Amniotic stem cell (primary cell): ENCODE measurements at places on chromosomes 4 and X.

- DNase-seq, result no peak
Measured at GRCh38 chr4:44538534-44538933, 89.9 kb upstream of the KCTD8 start.

GRCh38 chrX:80021621-80022020 lies 7.1 kb downstream of the TBX22 start:
- no peak for DNase-seq

- no peak for DNase-seq
Measured at GRCh38 chr4:170805352-170805751, 715.6 kb upstream of the AADAT start.

DNA sequence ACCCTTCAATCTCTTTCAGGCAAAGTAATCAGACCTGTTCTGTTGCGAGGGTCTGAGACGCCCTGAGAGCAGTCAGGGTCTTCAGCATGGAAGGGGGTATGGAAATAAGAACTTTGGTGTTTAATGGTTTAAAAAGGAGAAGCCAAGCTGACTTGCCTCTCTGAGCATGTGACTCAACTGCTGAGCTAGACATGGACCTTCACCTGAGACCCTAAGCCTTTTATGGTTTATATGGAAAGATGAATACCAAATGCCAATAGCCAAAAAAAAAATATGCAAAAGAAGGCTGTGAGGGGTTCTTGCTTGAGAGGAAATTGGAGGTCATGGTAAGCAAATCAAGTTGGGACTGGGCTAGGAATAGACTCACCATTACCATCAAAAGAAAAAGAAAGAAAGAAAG lies 30.6 kb downstream of the CHRNA9 start:
- no peak for DNase-seq

DNA sequence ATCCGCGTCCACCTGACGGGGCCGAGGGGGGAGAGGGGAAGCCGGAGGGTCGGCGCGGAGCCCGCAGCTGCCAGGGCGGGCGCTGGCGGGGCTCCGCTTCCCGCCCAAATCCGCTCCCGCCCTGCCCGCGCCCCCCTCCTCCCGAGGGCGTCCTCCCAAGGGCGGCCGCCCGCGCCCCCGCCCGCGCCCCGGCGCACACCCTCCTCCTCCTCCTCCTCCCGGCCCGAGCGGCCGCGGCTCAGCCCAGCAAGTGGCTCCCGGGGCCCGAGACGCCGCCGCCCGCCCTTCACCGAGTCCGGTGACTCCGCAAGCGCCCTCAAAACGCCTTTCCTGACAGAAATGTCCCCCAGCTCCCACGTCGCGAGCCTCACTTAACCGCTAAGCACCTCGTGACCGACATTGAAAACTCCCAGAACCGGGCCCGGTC lies 487 bp downstream of the HMGB2 start:
- no peak for DNase-seq

GRCh38 chrX:130999360-130999759 lies 58.8 kb upstream of the ARHGAP36 start:
- DNase-seq, result no peak

- no peak for DNase-seq
Measured at GRCh38 chr4:22661443-22661842, 31.3 kb upstream of the GBA3 start.

DNA sequence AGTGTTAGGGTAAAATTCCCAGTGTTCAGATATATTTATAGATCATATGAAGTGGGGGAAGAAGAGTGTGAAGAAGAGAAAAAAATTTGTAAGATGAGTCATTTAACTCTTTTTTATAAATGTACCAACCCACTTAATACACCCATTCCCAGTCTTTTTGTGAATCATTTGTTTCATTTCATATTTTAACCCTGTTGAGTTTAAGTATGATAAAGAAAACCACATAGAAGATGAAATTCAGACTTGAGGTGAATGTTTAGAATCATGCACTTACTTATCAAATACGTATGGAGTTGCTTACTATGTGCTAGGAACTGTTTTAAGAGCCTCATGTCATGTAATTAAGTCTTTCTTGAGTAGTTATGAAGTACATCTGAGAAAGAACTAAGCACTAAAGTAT lies 56.6 kb upstream of the DAPP1 start:
- no peak for DNase-seq

GRCh38 chr4:16636304-16636703 lies 262.1 kb downstream of the LDB2 start:
- no peak for DNase-seq

- no peak for DNase-seq
Measured at GRCh38 chr4:71050809-71051208, 57.4 kb downstream of the DCK start.

GRCh38 chr4:41362621-41363383 lies 106.1 kb downstream of the UCHL1 start:
- no peak for DNase-seq

DNA sequence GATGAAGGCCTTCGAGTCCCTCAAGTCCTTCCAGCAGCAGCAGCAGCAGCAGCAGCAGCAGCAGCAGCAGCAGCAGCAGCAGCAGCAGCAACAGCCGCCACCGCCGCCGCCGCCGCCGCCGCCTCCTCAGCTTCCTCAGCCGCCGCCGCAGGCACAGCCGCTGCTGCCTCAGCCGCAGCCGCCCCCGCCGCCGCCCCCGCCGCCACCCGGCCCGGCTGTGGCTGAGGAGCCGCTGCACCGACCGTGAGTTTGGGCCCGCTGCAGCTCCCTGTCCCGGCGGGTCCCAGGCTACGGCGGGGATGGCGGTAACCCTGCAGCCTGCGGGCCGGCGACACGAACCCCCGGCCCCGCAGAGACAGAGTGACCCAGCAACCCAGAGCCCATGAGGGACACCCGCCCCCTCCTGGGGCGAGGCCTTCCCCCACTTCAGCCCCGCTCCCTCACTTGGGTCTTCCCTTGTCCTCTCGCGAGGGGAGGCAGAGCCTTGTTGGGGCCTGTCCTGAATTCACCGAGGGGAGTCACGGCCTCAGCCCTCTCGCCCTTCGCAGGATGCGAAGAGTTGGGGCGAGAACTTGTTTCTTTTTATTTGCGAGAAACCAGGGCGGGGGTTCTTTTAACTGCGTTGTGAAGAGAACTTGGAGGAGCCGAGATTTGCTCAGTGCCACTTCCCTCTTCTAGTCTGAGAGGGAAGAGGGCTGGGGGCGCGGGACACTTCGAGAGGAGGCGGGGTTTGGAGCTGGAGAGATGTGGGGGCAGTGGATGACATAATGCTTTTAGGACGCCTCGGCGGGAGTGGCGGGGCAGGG lies 568 bp downstream of the HTT start:
- DNase-seq, result peak; percentile 49

DNA sequence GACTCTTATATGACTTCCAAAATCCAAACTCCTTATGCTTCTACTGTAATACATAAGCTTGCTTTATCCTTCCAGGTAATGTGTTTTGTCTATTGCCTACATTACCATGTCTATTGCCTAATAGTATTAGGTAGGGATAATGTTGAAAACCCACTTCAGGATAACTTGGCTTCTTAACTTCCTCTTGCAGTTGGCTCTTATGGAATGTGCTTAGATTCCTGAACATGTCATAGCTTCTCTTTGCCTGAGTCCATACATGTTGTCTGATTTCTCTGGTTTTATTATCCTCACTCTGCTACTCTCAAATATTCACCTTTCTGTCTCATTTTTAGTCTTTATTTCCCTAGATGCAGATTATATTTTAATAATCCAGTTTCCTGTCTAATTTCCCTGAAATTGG lies 599.9 kb downstream of the IL15 start:
- DNase-seq, result no peak

GRCh38 chrX:31423609-31424189 lies 351.9 kb upstream of the FTHL17 start:
- DNase-seq, result peak; percentile 9

DNA sequence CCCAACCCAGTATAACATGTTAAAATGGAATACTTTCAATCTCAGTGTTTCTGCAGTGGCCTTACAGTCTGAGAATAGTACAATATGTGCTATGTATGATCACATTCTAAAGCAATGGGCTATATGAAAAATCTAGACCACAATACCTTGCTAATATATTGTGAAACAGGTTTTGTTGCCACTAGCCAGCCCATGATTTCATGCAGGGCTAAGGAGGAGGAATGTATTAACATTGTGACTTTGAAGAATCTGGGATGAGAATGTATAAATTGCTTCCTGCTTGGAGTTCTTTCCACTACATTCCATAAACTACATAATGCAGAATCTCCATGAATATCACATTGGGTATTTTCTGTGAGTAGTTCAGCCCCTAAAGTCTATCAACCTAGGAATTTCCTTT lies 935.4 kb upstream of the GRIA3 start:
- no peak for DNase-seq

DNA sequence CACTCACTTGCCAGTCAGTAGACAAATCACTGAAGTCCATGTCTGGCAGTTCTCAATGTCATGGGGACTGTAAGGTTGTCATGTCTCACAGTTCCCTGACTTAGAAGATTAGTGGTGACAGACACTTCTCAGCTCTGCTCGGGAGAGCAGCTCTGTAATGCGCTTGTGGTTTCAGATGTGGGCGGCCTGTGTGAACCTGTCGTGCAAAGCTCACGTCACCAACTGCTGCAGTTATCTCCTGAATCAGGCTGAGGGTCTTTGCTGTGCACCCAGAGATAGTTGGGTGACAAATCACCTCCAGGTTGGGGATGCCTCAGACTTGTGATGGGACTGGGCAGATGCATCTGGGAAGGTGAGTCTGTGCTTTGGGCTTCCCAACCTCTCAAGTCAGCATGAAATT lies at the start of gene IL9R:
Gene IL9R (plus strand): TSS at position 261 of the 400 bp plus-strand sequence. CDS start 64 bp downstream, at position 325.
- no peak for DNase-seq
